ENCODE measurements at places on chromosomes 1 and 21. TPM values are rescaled to one million over a fixed set of nuclear protein-coding genes. Genes with fewer than 3 reads are reported as not detected.

GRCh38 chr1:109259674-109260557, 10.6 kb downstream of the CELSR2 start:
- no peaks in the 10 kb centered on the region for H3K27me3 ChIP-seq
- no peak for DNase-seq
- peaks cover 79% of the 10 kb centered on the region for H3K4me1 ChIP-seq
- peaks cover 4% of the 10 kb centered on the region for H3K36me3 ChIP-seq
- H3K4me3 ChIP-seq: no peak overlapping the region
- H3K27ac ChIP-seq: peak overlapping the region; percentile 13

DNA sequence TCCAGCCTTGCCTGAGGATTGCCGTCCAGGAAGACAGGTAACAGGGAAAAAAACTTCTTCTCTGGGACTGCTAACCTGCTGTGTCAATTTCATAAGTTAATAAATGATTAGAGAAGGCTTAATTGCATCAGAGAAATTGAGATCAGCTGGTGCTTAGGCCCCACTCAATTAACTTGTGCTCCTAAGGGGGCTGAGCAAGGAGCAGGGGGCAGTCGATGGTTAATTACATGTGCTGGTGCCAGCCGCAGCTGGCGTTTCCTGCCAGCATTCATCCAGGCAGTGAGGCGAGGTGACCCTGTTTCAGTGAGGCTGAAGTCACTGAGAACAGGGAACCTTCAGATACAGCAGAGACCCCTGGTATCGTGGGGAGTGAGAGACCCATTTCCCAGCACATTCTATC, 60.0 kb downstream of the FAM163A start:
- no peak for DNase-seq
- no peak overlapping the region for H3K27ac ChIP-seq
- no peak overlapping the region for H3K4me3 ChIP-seq
- H3K4me1 ChIP-seq: no peaks in the 10 kb centered on the region
- H3K27me3 ChIP-seq: no peaks in the 10 kb centered on the region

The TNFSF4 gene
- not detected for total RNA-seq

- H3K27ac ChIP-seq: no peak overlapping the region
- no peaks in the 10 kb centered on the region for H3K4me1 ChIP-seq
- no peaks in the 10 kb centered on the region for H3K36me3 ChIP-seq
- no peaks in the 10 kb centered on the region for H3K27me3 ChIP-seq
- DNase-seq: no peak
Observed at GRCh38 chr21:44350773-44351481, 2.5 kb upstream of the TRPM2 start.

DNA sequence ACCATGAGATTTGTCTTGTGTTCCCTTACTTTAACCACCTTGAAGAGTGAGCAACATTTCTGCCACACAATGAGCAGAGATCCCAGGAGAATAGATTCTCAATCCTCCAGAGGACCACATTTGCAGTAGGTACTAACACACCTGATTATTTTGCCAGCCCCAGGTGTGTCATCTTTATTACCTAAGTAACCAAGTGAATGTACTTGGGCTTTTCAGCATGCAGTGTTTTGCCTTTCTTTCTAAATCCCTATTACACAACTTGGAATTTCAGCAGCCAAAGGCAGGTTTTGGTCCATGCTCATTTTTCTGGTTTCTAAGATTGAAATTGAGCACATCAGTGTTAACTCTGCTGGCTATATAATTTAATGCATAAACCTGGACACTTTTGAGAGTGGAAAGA, 43.2 kb upstream of the ST6GALNAC5 start:
- H3K4me1 ChIP-seq: no peaks in the 10 kb centered on the region
- no peak overlapping the region for H3K27ac ChIP-seq
- no peaks in the 10 kb centered on the region for H3K36me3 ChIP-seq
- no peaks in the 10 kb centered on the region for H3K27me3 ChIP-seq
- H3K4me3 ChIP-seq: no peak overlapping the region

DNA sequence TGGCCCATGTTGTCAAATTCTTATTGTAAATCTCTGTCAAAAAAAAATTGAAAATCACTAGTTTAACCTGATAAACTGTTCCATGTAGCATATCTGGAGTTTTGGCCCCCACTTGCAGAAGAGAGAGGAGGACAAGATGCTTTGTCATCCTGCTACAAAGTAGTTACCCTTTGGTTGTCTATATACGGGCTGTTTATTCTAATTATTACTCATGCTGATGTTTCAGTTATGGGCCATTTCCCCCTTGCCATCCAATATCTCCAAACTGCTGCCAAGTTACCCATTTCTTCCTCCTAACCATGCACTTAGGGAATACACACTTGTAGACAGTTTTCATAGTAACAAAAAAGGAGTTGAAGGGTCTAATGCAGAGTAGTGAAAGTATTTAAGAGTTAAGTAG, 22.6 kb downstream of the STX12 start:
- H3K36me3 ChIP-seq: peaks cover 97% of the 10 kb centered on the region
- H3K4me3 ChIP-seq: no peak overlapping the region
- no peaks in the 10 kb centered on the region for H3K27me3 ChIP-seq
- peaks cover 2% of the 10 kb centered on the region for H3K4me1 ChIP-seq

- H3K36me3 ChIP-seq: no peaks in the 10 kb centered on the region
- no peak overlapping the region for H3K4me3 ChIP-seq
- no peak for DNase-seq
- no peaks in the 10 kb centered on the region for H3K27me3 ChIP-seq
- no peaks in the 10 kb centered on the region for H3K4me1 ChIP-seq
Observed at GRCh38 chr1:90114521-90115141, 119.7 kb downstream of the ZNF326 start.

DNA sequence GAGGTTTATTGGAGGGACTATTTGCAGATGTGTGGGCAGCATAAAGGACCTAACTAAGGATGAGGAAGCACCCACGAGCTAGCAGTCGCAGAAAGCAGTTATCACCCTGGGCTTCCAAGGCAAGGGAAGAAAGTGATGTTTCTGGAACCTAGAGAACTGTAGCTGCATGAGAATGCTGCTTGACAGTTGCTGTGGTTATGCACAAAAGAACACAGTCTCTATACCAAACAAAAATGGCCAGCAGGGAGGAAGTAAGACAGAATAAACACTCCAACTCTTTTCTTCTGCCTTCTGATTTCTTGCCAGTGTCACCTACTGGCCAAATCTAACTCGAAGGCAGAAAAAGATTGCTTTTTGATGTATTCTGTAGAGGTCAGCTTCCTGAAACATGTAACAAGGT, 190.2 kb downstream of the RASAL2 start:
- H3K27me3 ChIP-seq: no peaks in the 10 kb centered on the region
- H3K4me1 ChIP-seq: peaks cover 10% of the 10 kb centered on the region
- no peak overlapping the region for H3K4me3 ChIP-seq
- H3K36me3 ChIP-seq: no peaks in the 10 kb centered on the region
- no peak overlapping the region for H3K27ac ChIP-seq
- DNase-seq: no peak

DNA sequence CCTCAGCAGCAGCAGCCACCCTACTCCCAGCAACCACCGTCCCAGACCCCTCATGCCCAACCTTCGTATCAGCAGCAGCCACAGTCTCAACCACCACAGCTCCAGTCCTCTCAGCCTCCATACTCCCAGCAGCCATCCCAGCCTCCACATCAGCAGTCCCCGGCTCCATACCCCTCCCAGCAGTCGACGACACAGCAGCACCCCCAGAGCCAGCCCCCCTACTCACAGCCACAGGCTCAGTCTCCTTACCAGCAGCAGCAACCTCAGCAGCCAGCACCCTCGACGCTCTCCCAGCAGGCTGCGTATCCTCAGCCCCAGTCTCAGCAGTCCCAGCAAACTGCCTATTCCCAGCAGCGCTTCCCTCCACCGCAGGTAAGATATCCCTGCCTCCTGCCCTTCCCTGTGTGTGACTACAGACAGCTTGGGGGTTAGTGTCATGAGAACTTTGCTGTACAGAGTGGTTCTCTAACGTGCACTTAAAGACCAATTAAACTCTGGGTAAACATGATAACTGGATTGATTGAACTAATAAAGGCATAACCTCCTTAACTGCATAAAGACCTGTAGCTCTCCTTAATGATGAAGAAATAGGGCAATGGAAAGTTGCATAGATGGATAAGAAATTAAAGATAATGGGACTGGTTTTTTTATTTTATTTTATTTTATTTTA, 35.6 kb downstream of the ARID1A start:
- DNase-seq: no peak
- no peak overlapping the region for H3K27ac ChIP-seq
- no peak overlapping the region for H3K4me3 ChIP-seq
- H3K36me3 ChIP-seq: peaks cover 71% of the 10 kb centered on the region
- H3K27me3 ChIP-seq: no peaks in the 10 kb centered on the region

- no peaks in the 10 kb centered on the region for H3K27me3 ChIP-seq
- no peak for DNase-seq
- H3K4me1 ChIP-seq: no peaks in the 10 kb centered on the region
- no peak overlapping the region for H3K4me3 ChIP-seq
Observed at GRCh38 chr1:174209347-174210187, 50.2 kb downstream of the RABGAP1L start.

DNA sequence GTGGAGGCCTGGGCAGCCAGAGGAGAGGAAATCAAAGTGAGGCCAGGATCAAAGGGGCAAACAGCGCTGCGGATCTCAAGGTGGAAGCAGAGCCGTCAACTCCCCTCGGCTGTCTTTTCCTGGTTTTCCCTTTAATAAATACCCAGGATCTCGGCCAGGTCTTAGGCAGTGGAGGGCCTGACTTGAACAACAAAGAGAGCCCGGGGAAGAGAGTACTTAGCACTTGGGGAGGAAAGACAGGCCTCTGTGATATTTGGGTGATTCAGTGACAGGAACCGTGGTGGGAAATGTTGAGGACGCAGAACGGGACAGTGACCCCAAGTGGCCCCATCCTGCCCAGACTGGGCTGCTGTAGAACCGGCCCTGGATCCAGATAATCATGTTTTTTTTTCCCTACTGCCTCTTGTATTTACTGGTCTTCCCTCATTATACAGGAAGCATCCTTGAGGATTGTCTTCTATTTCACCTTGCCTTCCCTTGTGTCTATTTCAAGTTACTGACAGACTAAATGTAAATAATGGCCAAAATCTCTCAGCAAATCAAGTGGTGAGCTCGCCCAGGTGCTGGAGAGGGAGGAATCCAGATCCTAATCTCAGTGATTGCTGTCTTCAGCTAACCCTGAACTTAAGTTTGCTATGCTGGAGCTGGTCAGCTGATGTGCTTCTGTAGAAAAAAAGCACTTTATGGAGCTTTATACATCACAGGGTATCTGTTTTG, 2.8 kb upstream of the MIXL1 start:
- H3K27ac ChIP-seq: no peak overlapping the region
- no peak overlapping the region for H3K4me3 ChIP-seq
- peaks cover 9% of the 10 kb centered on the region for H3K4me1 ChIP-seq
- no peak for DNase-seq

The ADGRL4 gene
- 21.2 TPM for total RNA-seq

- H3K27me3 ChIP-seq: no peaks in the 10 kb centered on the region
- no peaks in the 10 kb centered on the region for H3K36me3 ChIP-seq
- H3K27ac ChIP-seq: no peak overlapping the region
Observed at GRCh38 chr1:211648980-211649934, 26.2 kb downstream of the NEK2 start.

The PPIE gene
- 31.3 TPM for total RNA-seq

DNA sequence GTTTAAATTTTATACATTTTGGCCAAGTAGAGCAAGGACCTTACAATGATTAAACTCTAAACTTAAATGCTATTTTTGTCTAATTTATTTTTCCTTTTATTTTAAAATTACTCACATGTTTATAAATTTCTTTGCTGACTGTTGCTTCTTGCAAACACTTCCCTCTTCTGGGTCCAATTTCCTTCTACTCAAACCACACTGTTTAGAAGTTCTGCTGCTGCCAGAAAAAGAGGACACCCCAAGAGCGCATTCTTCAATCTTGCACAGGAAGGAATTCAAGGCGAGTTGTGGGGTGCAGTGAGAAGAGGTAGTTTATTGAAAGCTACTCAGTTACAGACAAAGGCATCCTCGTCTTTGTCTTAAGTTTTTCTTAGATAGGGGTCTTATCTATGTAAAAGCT, 88.5 kb upstream of the NEK7 start:
- no peak for DNase-seq
- H3K36me3 ChIP-seq: no peaks in the 10 kb centered on the region
- no peaks in the 10 kb centered on the region for H3K27me3 ChIP-seq
- no peak overlapping the region for H3K27ac ChIP-seq
- no peak overlapping the region for H3K4me3 ChIP-seq

GRCh38 chr1:92721886-92722285, 63.0 kb downstream of the EVI5 start:
- DNase-seq: no peak
- H3K4me3 ChIP-seq: no peak overlapping the region
- H3K4me1 ChIP-seq: no peaks in the 10 kb centered on the region
- H3K36me3 ChIP-seq: no peaks in the 10 kb centered on the region
- H3K27ac ChIP-seq: no peak overlapping the region
- H3K27me3 ChIP-seq: no peaks in the 10 kb centered on the region

GRCh38 chr1:8031176-8031785, 5.2 kb upstream of the ERRFI1 start:
- H3K36me3 ChIP-seq: no peaks in the 10 kb centered on the region
- H3K4me1 ChIP-seq: peaks cover 7% of the 10 kb centered on the region
- H3K4me3 ChIP-seq: no peak overlapping the region
- DNase-seq: no peak
- no peaks in the 10 kb centered on the region for H3K27me3 ChIP-seq

The PRAMEF33 gene
- not detected for total RNA-seq
